NCI-H1092 (cell line): ENCODE measurements at places on chromosomes 6 and 20.

GRCh38 chr6:116695401-116695800 lies 14.4 kb downstream of the KPNA5 start:
- no peak for DNase-seq

GRCh38 chr6:20098267-20098876 lies 113.9 kb downstream of the MBOAT1 start:
- DNase-seq: no peak

DNA sequence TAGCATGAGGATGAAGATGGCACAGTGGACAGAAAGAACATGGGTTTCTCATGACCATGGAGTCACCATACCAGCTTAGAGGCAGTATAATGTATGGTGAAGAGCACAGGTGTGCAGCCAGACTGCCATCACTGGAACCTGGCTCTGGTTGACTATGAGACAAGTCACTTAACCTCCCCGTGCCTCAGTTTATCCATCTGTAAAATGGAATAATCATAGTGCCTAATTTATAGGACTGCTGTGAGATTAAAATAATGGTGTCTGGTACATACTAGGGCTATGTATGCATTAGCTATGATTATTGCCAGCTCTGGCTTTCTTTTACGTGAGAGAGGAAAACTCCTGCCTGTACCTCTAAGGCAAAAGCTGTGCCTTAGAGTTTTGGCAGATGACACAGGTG lies 19.4 kb downstream of the SLC35B3 start:
- DNase-seq: no peak

DNA sequence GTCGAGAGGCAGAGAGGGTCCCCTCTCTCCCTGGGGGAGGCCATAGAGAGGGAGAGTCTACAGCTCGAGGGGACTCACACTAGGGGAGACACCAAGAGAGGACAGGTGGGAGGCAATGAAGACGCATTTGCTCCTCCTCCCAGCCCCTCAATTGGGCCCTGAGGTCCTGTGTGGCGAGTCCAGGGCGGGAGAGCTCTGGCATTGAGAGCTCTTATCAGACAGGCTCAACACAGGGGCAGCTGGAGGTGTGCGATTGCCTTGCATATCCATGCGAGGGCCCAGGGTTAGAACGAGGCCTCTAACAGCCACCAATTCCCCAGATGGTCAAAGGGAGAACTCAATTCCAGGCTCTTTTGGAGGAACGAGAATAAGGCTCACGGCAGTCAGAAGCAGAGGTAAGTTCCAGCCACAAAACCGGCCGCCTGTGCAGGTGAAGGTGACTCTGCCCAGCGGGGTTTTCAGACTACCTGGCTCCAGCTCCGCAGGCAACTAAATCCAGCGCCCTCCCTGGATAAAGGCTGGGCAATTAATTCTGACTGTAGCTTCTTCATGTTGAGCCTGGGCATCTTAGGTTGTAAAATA lies 94.0 kb upstream of the MPC1 start:
- DNase-seq: no peak

DNA sequence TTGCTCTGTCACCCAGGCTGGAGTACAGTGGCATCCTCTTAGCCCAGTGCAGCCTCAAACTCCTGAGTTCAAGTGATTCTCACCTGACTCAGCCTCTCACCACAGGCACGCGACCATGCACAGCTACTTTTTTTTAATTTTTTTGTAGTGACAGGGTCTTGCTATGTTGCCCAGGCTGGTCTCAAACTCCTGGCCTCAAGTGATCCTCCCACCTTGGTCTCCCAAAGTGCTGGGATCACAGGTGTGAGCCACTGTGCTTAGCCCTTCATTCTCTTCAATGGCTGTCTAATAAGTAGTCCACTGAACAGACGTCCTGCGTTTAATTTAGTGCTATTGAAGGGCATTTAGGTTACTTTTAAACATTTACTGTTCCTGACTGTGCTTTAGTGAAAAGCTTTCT lies 27.3 kb downstream of the KDM1B start:
- DNase-seq: no peak

- DNase-seq: no peak
Observed at GRCh38 chr6:127902933-127903332, 2.1 kb upstream of the THEMIS start.

GRCh38 chr6:155985660-155986138 lies 530.1 kb upstream of the NOX3 start:
- peak; percentile 56 for DNase-seq

DNA sequence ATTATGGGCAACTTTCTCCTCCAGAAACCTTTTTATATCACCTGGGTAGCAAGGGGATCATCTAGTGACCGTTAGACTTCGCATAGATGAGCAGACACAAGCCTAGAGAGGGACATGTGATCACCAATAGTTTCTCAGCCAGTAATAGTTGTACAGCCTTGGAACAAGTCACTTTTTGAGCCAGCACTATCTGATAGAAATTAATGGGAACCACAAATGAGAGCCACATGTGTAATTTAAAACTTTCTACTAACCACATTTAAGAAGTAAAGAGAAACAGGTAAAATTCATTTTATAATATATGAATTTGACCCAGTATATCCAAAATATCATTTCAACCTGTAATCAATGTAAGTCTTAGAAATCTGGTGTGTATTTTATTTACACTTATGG lies 592 bp upstream of the CTNNBL1 start:
- DNase-seq: no peak

DNA sequence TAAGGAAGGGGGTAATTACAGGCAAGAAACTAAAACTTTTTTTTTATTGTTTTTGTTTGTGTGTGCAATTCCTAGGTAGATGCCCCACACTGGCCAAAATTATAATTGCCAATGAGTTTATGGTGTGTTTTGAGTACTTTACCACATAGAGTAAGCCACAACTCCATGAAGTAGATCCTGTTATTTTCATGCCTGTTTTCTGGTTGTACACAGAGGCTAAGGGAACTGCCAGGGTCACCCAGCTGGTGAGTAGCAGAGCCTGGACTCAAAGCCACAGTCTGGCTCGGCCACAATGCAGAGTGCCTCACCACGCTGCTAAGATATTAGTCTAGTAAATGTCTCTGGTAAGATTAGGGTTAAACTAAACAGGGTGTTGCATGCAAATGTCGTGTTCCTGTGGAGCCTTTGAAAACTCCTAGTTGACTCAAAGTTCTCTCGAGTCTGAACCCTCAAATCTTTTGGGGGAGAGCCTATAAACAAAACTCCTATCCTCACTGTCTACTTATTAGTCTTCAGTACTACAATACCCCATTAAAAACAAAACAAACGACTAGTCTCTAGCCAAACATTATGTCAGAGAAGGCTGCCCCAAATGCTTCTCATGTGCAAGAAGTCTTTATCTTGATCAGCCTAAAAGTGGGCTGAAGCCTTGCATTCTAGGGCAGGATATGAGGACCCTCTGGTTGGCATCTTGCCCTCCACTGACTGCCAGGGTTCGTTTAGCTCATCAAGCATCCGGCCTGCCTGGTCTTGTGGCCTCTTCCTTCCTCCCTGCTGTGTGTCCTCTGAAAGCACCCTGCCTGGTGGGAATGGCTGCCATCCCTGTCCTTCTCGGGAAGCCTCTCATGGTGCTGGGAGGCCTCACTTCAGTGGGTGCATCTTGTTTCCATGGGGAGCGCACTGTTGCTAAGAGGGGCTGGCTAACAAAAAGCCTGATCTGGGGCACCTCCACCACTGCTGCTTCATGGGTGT lies 4.2 kb downstream of the DUSP22 start:
- no peak for DNase-seq

GRCh38 chr6:118783931-118784550 lies 109.9 kb upstream of the ASF1A start:
- DNase-seq: no peak

DNA sequence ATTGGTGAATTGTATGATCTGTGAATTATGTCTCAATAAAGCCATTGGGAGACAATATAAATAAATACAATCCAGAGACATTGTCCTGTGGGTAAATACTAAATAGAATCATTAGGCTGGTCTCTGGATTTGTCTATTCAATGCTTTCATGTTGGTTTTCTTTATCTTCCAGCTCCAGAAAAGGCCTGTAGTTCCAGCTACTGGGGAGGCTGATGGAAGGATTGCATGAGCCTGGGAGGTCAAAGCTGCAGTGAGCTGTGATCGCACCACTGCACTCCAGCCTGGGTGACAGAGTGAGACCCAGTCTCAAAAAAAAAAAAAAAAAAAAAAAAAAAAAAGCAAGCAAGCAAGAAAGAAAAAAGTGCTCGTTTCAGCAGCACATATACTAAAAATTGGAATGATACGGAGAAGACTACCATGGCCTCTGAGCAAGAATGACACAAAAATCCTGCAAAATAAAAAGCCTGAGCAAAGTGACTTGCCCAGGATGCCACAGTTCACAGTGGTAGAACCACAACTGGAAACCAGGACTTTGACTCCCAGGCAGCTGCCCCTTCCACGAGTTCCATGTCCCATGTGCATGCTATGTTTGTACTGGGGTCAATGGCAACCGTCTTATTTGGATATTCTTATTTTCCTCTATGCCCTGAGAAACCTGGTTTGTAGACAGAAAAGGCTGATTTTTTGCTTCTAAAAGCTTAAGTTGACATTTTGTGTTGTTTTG lies 33.6 kb upstream of the GMPR start:
- no peak for DNase-seq

- DNase-seq: no peak
Observed at GRCh38 chr6:69871107-69871506, 4.8 kb downstream of the COL19A1 start.

DNA sequence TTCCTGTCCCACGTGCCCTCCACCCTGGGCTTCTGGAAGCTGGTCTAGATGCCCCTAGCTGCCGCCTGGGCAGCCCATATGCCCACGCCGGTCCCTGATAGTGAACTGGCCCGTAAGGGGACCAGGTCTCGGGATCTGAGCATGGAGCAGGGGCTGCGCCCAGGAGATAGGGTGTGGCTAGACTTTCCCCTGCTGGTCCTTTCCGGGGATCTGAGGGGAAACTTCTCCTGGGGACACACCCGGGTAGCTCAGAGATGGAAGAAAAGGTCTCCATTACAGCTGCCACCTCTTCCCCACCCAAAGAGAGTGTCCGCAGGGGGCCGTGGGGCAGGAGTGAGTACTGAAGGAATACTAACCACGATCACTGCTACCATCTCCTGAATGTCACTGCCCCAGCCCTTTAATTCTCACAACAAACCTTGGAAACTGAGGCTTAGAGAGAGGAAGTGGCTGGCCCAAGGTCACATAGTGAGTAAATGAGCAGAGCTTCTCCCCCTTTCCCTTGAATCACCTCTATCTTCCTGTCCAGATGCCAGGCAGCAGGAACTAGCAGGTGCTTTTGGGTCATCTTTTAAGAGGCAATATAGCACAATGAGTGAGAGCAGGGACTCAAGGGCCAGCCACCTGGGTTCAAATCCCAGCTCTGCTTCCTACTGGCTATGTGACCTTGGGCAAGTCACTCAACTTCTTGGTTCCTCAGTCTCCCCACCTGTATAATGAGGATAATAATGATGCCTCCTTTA lies 11.8 kb upstream of the CCN5 start:
- DNase-seq: no peak

- DNase-seq: no peak
Observed at GRCh38 chr6:408599-409102, 17.1 kb downstream of the IRF4 start.

DNA sequence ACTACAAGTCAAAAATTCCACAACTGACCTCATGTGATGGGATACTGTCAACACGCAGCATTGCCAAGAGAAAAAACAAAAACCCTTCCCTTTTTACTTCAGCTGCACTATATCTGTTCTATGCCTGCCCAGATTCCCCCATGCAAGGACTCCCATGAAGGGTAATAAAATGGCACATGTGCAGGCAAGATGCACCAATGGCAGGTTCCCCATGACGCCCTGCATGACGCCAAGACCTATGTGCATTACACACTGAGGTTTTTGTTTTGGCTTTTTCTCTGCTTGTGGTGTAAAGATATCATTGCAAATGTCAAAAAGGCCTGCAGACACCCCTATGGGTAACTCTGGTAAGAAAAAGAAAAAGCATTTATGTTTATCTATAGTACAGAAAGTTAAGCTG lies 403.4 kb downstream of the HDGFL1 start:
- DNase-seq: no peak

GRCh38 chr20:2118783-2119182 lies 17.2 kb downstream of the STK35 start:
- DNase-seq: no peak

DNA sequence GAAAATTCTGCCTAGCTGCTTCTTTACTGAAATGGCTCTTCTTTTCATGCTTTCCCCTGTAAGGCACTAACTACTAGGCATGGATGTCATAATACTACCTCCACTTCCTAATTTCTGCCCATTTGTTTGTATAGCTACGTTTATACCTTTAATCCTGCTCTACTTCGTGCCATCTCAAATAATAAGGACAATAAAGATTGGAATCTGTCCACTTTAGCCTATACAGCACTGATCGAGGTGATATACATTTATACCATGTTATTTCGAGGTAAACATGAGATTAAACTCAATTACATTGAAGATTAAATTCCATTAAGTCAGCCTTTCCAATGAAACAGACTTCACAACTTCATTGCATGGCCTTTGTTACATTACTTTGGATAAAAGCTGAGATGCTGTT lies 390.6 kb upstream of the MARCKS start:
- no peak for DNase-seq

DNA sequence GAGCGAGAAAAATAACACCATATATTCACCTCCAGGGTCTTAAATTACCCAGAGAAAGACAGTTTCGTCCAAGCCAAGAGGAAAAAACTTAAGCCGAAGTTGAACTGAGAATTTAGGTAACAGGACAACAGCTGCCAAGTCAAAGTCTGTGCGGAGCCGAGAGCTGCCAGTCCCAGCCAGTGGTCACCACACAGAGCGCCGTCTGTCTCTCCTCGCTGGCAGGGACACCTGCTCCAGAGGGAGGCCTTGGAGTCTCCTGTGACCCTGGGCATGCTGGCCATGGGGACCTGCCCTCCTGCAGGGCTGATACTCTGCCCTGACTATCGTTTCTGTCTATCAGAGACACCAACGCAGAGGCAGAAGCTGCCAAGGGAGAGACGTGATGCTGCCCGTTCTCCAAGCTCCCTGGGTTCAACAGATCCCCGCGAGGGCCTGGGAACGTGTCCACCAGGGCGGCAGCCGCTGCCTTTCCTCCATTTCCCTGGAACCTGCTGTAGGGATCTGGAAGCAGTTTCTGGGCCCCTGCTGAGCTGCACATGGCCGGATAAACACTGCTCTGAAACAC lies 341.3 kb downstream of the SMOC2 start:
- DNase-seq: no peak

GRCh38 chr6:111242452-111242851 lies 155.1 kb downstream of the SLC16A10 start:
- DNase-seq: no peak

- no peak for DNase-seq
Observed at GRCh38 chr6:63714091-63714490, 78.5 kb downstream of the PHF3 start.

- no peak for DNase-seq
Observed at GRCh38 chr6:159908535-159908934, 17.7 kb downstream of the MAS1 start.

GRCh38 chr20:50478162-50478990 lies 31.8 kb upstream of the PTPN1 start:
- no peak for DNase-seq
